ENCODE measurements at places on chromosomes 6 and 20.

DNA sequence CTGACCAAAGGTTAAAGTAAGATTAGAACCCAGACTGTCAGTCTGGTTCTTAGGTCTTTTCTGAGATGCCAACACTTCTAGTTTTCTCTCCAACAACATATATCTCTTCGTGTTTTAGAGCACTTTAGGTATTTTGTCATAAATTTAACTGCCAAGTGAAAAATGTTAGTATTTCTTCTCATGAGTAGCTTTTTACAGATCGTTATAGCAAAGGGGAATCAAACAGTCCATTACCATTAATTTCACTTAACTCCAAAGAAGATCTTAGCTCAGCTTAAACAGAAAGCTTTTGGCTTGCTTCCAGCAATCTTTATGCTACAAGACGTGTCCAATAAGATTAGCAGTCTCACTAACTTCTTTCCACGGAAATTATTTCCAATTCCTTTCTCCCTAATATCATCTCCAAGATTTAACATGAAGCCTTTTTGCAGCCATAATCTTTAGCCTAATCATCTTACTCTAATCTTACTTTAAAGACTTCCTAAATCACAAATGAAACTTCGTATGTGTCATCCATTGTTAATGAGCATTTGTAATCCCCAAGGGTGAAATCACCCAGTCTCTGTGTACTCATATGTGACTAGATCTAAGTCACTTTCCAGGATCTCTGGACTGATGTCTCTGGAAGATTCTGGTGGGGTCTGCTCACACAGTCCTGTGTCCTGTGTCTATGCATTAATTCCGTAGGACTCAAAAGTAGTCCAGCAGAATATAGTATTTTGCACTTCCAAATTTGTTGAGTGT lies 38.7 kb downstream of the MOXD1 start:
- DNase-seq, result no peak

DNA sequence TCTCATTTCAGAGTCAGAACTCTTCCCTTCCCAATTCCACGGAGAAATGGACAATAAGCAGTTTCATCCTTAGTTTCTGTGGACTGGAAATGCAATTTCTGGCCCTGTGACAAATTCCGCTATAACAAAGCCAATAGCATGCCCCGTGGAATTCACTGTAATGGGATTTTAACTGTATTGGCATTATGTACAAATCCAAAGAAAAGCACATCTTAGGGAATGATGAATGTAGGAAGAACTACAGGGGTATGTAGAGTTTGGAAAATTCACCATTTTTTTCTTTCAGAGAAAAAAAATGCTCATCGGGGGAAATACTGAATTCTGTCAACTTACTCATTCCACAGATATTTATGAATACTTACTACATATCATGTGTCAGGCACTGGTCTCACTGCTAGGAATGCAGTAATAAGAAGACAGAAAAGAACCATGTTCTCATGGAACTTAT lies 43.5 kb downstream of the KIF6 start:
- DNase-seq, result no peak

GRCh38 chr6:82772851-82773717 lies 292.6 kb downstream of the UBE3D start:
- no peak for DNase-seq

GRCh38 chr6:154615483-154616025 lies 105.1 kb upstream of the CNKSR3 start:
- no peak for DNase-seq

GRCh38 chr6:56856036-56856580 lies 98.8 kb upstream of the BEND6 start:
- DNase-seq, result no peak

GRCh38 chr20:6489361-6490171 lies 277.9 kb upstream of the BMP2 start:
- no peak for DNase-seq

DNA sequence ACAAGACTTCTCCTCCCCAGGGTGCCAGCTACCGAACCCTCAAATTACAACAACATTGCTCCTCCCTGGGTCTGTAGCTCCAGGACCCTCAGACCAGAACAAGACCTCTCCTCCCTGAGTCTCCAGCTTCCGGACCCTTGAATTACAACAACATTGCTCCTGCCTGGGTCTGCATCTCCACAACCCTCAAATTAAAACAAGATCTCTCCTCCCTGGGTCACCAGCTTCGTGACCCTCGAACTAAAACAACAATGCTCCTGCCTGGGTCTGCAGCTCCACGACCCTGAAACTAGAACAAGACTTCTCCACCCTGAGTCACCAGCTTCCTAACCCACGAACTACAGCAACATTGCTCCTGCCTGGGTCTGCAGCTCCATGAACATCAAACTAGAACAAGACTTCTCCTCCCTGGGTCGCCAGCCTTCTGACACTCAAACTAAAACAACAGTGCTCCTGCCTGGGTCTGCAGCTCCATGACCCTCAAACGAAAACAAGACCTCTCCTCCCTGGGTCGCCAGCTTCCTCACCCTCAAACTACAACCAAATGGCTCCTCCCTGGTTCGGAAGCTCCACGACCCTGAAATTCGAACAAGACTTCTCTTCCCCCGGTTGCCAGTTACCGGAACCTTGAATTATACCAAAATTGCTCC lies 324.5 kb downstream of the PREX1 start:
- DNase-seq, result no peak

GRCh38 chr6:72535124-72535523 lies 86.7 kb upstream of the KCNQ5 start:
- no peak for DNase-seq

DNA sequence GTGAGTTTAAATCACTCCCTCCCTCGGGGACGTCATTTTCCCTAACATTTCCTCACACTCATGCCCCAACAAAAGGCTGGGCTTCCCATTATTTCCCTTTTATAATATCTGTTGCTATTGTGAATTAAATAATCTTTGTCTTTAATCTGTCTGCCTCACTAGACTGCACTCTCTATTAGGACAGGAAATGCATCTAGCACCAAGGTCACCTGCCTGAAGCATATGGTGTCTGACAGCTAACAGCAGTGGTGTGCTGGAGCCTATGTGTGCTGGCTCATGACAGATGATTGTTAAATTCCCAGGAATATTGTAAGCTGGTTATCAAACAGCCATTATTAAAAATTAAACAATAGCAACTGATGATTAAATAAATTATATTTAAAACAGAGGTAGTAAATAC lies 237.0 kb upstream of the CEP162 start:
- DNase-seq, result no peak

- DNase-seq, result no peak
Measured at GRCh38 chr6:4896401-4896800, 107.4 kb downstream of the RPP40 start.

GRCh38 chr6:158072083-158072721 lies 90.5 kb downstream of the SYNJ2 start:
- peak; percentile 45 for DNase-seq

DNA sequence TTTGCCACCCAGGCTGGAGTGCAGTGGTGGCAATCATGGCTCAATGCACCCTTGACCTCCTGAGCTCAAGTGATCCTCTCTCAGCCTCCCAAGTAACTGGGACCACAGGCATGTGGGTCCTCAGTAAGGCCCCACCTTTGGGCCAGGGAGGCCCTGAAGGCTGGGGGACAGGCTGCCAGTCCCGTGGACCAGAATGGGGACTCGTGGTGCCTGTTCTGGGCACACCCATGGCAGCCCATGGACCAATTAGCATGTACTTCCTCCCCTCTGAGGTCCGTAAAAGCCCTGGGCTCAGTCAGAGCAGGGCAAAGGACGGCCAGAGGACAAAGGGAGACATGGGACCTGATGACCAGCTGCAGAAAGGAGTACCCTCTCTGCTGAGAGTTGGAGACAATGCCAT lies 1590.8 kb downstream of the KHDRBS2 start:
- DNase-seq, result no peak

DNA sequence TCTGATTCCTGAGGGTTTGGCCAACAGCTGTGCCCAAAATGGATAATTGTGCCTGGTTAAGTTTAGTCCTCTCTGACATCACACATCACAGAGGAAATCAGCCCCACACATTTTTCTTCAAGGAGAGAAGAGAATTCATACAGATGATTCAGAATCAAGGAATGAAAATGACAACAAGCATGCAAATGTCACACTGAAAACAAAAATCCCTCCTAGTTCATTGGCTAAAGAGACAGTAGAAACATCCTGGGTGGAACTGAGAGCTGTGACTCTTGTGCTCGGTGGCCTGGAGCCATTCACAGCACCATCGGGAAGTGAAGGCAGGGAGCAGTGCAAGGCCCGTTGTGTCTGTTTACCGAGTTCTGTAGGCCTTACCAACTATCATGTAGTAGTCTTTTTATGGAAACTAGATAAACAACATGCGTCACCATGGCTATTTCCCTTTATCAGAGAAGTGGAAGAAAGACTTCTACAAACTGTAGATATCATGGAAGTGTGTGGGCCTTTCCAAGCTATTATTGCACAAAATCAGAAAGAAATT lies 81.7 kb upstream of the TENT5A start:
- no peak for DNase-seq

DNA sequence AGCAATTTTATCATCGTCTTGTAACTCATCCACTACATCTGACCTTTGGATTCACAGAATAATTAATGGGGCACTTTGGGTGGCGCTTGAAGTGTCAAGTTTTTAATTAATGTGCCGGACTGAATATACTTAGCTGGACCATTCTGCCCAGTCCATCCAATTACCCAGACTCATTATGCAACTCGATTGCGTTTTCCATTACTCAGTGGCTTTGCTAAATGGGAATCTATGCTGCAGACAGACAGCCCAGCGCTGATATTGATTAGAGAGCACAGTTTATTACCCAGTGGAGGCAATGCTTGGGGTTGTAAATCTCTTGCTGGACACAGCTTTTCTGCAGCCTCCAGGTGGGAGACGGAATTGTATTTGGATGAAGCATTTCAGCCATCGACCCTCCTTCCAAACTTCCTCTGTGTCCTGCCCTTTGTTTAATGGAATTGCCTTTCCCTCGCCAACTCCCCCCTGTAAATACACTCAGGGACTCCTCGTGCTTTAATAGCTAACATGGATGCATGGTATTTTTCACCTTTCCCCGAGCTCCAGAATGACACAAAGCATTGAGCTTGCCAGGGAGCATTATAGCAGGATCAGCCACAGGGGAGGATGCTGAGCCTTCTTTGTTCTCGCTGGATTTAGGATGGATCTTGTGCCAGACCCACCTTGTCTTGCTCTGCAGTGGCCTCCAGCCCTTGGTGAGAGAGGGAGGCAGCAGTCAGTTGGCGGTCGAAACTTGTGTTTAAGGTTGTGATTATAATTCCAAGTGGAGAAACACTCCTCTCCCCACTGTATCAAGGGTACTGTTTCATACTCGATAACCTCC lies 59.7 kb downstream of the EDN3 start:
- DNase-seq, result no peak

DNA sequence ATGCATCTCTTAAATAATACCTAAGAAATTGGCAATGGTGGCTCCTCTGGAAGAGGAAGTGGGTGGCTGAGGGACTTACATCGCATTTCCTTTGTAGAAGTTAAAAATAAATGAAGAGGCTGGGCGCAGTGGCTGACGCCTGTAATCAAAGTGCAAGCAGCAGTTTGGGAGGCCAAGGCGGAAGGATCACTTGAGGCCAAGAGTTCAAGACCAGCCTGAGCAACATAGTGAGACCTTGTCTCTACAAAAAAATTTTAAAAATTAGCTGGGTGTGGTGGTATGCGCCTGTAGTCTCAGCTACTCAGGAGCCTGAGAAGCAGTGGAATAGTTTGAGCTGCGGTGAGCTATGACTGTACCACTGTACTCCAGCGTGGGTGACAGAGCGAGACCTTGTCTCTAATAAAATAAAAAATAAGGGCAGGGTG lies 12.2 kb upstream of the NCOA3 start:
- no peak for DNase-seq

GRCh38 chr6:126033696-126034095 lies 47.4 kb downstream of the TRMT11 start:
- no peak for DNase-seq

DNA sequence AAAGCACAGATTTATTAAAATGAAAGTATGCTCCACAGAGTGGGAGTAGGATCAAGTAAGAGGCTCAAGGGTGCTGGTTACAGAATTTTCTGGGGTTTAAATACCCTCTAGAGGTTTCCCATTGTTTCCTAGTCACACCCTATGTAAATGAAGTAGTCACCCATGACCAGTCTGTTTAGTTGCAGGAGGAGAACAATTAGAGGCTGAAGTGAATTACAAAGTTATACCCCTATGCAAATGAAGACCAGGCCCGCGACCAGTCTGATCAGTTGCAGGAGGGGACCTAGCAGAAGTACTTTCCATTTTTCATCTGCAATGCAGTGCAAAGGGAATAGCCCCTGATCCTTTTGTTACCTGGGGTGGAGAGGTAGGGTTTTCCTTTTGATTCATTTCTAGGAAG lies 11.8 kb upstream of the FILIP1 start:
- no peak for DNase-seq

DNA sequence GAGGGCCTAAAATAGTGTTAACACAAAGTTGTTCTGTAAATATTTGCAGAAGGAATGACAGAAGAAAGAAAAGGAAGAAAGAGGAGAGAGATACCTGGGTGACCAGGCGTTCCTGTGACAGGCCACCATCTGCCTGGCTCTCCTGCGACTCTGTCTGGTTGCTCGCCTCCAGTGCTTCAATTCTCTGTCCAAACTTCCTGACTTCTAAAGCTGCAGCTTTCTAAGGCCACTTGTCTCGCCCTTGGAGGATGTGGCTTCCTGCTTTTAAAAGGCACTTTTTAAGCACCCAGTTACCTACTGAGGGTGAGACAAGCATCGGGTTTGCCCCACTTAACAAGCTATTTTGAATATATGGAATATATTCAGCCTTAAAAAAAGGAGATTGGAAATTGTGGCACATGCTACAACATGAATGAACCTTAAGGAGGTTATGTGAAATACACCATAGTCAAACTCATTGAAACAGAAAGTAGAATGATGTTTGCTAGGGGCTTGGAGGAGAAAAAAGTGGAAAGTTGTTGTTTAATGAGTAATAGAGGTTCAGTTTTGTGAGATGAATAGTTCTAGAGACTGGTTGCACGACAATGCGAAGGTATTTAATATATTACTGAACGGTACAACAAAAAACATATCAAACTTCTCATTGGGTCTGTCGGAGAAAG lies 32.8 kb downstream of the VIP start:
- DNase-seq, result no peak

- DNase-seq, result no peak
Measured at GRCh38 chr6:31168606-31169005, 1.9 kb downstream of the POU5F1 start.

GRCh38 chr6:96528193-96528592 lies 6.6 kb downstream of the UFL1 start:
- DNase-seq, result no peak

- no peak for DNase-seq
Measured at GRCh38 chr6:15317934-15318902, 72.3 kb downstream of the JARID2 start.

DNA sequence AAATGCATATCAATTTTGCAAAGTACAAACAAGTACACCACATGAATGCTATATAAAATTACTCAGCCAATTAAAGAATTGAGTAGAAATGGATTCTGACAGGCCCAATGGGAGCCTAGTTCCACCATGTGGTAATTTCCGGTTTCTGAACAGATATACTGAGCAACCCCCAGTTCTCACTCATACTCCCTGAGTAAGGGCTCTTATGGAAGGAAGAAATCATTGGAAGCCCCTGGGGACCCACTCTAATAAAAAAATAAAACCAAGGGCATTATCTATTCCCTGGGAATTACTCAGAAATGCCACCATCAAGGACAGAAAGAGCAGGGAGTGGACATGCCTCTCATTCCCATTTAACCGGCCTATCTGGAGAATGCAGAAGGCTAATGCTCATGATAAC lies 34.6 kb downstream of the STX7 start:
- DNase-seq, result no peak

- DNase-seq, result no peak
Measured at GRCh38 chr6:68240726-68241125, 394.4 kb upstream of the ADGRB3 start.

Data from stimulated activated CD4-positive, alpha-beta T cell treated with anti-CD3 and anti-CD28 coated beads, TNF-alpha, amount 100 ng/mL, for 48 hours (primary cell).